ENCODE measurements at places on chromosomes 13 and 19. TPM values are rescaled to one million over a fixed set of nuclear protein-coding genes. Genes with fewer than 3 reads are reported as not detected.

DNA sequence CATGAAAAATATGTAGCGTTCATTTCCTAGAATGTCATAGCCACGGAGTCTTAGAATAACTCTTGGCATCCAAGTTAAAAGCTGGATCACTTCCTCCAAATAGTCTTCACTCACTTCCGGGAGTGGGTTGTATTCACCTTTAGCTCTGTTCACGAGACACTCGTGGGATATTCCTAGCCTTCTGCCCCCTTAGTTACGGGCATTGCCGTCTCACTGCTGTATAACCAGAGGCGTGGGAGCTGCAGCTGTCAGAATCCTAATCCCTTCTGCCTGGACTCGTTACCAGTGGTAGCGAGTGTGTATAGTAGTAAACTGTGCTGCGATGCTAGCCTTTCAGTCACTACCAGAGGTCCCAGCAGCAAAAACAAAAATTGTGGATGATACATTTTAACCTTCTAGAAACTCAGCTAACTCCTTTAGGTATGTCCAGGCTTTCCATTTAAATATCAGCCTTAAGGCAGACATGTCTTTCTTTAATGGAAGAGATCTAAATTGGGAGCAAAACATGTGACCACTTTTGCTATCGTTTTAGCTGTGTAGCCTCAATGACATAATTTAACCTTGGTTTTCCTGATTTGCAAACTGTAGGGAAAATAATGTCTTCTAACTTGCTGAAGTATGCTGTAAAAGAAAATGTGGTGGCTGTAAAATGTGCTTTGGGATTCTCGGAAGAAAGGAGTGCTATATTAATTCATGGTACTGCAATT lies 34.1 kb downstream of the ERCC5 start:
- no peak for DNase-seq

DNA sequence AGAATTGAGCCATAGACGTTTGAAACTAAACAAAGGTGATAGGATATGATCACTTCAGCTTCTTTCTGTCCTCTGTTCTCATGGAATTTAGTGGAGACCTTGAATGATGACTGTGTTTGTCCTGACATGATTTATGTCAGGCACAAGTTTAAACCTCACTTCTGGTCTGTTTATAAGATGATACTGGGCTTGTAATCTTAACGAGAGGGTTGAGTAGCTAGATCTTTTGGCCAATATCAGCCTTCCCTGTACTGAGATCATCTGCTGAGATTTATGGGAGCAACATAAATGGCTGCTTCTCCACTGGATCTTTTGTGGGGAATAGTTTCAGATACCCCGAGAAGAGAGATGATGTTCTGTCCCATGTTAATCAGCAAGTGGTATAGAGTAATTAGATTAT lies 121.8 kb upstream of the OBI1 start:
- no peak for DNase-seq

DNA sequence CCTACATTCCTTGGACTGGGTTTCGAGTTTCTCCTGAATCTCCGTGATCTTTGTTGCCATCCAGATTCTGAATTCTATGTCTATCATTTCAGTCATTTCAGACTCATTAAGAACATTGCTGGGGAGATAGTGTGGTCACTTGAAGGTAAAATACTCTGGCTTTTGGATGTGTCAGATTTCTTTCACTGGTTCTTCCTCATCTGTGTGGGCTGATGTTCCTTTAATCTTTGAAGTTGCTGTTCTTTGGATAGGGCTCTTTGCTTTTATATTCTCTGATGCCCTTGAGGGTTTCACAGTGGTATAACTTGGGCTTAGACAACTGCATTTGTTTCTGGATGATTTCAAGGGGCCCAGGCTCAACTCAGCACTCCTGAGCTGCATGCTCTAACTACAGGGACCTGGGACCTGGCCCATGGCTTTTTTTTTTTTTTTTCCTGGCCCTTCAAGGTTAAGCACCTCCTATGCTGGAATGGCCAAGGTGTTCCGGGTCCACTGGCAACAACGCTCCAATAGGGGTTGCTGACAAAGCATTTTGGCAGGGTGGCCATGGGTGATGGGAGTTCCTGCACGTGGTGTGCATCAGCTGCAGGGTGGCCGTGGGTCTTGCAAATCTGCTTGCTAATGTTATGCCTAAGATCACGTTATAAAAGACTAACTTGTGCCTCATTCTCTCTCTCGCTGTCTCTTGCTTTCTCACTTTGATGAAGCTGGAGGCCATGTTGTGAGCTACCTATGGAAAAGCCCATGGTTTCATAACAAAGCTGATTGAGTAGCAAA lies 5.9 kb upstream of the SIGLEC7 start:
- DNase-seq, result no peak

- no peak for DNase-seq
Observed at GRCh38 chr19:33146209-33146608, 14.3 kb downstream of the WDR88 start.

- DNase-seq, result peak; percentile 48
Observed at GRCh38 chr13:25881136-25881926, 170.5 kb downstream of the SHISA2 start.

DNA sequence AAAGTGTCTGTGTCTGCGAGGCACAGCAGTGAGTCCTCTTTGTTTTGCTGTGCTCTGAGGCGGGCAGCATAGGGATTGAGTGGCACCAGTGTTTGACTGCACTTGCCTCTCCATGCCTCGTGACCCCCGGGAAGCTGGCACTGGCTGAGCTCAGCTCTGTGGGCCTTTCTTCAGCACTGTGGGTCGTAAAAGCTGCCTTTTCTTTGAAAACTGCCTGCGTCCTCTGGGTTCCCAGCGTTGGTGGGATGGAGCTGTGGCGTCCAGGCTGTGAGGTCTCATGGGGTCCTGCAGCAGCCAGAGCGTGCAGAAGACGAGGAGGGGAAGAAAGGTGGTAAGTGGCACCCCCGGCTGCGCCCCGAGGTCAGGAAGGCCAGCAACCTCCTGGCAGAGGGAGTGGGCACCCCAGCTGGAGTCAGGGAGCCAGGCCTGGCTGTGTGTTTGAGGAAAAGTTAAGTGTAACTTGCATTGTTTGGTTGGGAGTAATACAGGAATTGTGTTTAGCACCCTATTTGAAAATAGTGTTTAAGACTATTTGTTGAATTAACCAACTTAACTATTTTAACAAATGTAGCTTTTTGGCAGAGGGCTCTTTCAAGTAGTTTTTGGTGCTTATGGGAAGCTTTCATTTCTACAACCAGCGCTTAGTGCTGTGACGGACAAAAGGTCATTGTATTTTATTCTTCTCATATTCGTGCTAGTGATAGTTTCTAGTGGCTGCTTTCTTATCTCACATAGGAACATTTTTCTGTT lies 79.3 kb upstream of the TEX29 start:
- no peak for DNase-seq

GRCh38 chr13:98032168-98032567 lies 78.7 kb downstream of the IPO5 start:
- DNase-seq, result no peak

DNA sequence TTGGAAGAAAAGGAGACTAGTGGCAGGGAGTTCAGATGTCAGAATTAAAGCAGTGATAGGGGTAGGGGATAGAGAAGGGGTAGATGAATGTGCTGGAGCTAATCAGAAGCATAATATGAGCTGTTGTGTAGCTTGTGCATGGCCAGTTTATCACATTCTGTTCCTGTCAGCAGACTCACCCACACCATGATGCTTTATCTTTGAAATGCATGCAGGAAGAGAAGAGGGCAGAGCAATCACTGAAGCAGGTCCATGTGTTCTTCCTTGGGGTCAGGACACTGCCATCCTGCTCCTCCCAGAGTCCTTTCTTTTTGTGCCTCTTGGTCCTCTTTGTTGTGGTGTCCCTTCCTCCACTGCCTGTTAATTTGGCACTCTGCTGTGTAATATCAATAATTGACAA lies 5.8 kb downstream of the CHAMP1 start:
- DNase-seq, result no peak

Gene LCP1
- total RNA-seq, result 77.8 TPM

Gene ZNF415
- total RNA-seq, result not detected

Measured in H4 (cell line).